ENCODE measurements at places on chromosomes 5 and 9.

- DNase-seq = no peak
Measured at GRCh38 chr9:127136880-127137639, 14.6 kb upstream of the ANGPTL2 start.

DNA sequence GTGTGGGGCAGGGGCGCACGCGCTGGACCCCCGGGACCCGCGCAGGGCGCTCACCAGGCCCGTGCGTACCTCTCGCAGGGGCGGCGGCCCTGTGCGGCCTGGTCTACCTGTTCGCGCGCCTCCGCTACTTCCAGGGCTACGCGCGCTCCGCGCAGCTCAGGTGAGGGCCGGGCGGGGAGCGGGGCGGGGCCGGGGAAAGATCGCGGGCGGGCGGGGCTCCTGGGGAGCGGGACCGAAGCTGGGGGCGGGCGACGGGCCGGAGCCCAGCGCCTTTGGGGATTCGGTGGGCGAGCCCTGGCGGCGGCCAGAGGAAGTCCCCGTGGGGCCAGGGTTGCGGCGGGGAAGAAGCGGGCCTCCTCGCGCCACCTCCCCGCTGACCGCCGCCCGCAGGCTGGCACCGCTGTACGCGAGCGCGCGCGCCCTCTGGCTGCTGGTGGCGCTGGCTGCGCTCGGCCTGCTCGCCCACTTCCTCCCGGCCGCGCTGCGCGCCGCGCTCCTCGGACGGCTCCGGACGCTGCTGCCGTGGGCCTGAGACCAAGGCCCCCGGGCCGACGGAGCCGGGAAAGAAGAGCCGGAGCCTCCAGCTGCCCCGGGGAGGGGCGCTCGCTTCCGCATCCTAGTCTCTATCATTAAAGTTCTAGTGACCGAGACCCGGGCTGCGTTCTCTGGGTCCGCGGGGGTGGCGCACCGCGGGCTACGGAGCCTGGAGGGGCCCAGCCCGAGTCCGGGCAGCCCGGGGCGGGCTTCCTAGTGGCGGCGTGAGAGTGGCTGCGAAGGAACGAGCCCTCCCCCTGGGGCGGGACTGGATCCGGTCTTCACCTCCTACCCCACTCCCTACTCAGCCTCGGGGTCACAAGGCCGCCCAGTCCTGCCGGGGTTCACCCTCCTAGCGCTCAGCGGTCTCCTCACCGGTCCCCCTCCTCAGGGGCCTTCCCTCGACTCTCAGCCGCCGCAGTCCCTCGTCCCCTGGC, 2.4 kb downstream of the LTC4S start:
- peak; percentile 71 for DNase-seq

DNA sequence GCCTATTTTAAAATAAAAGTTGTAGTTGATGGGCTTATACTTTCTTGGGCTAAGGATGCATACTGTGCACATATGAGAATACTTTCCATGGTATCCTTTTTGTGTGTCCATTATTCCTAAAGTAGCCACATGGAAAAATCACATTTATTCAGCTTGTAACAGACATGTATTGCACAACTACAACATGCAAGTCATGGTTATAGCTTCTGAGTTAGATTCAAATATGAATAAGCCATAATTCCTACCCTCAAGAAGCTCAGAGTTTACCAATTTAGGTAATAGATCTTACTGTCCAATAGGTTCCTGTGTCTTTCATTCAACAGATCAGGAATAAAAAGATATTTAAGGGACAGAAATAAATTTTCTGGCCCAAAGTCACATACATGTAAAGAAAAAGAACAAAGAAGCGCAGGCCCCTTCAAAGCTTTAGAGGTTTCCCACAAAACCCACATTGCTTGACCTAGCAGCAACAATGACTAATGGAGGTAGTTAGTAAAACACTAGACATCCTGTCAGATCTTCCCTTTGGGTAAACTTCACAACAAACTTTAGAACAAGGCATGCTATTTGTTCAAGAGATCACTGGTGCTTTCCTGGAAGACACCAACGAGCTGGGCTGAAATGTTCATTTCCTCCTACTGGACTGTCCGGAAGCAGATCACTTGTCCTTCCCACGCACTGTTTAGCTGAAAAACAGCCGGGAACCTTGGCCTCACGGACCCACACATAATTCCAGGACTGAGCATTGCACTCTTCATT, 78.4 kb upstream of the ITGA1 start:
- DNase-seq = no peak

DNA sequence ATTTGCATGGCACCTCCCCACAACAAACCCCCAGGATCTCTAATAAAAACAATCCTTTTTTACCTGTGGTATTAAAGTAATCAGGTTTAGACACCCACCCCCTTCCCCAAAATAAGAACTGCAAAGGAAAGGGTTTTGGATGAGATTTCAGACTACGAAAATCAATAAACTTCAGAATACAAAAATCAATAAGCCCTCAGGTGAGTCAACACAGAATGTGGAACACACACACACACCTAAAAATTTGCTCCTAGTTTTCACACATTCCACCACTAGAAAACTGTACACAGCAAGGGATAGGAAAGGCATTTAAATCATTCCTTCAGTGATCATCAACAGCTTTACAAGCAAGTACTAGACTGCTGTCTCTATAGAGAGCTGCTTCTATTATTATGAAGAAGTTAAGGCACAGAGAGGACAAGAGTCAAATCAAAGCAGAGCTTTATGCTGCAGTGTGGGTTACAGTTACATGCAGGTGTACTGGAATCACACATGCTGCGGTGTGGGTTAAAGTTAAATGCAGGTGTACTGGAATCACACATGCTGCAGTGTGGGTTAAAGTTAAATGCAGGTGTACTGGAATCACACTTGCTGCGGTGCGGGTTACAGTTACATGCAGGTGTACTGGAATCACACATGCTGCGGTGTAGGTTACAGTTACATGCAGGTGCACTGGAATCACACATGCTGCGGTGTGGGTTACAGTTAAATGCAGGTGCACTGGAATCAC, 36.3 kb downstream of the PFDN1 start:
- DNase-seq = no peak

GRCh38 chr9:104993291-104993963, 65.5 kb upstream of the ABCA1 start:
- no peak for DNase-seq

DNA sequence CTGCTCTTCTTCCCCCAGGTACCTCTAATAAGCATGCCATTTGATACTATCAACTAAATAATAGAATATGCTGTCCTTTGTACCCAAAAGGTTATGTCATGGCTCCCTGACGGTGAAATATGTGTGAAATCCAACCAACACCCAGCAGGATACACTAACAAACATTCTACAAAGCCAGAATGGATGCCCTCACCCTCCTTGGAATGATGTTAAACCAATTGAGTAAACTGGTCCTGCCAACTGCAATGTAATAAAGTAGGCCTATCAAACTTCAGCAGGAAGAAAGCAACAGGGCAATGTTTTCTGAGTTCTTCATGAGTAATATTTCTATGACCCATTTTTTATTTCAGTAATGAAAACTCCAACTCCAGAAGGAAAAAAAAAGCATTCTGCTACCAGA, 24.9 kb downstream of the RGMB start:
- DNase-seq = no peak

DNA sequence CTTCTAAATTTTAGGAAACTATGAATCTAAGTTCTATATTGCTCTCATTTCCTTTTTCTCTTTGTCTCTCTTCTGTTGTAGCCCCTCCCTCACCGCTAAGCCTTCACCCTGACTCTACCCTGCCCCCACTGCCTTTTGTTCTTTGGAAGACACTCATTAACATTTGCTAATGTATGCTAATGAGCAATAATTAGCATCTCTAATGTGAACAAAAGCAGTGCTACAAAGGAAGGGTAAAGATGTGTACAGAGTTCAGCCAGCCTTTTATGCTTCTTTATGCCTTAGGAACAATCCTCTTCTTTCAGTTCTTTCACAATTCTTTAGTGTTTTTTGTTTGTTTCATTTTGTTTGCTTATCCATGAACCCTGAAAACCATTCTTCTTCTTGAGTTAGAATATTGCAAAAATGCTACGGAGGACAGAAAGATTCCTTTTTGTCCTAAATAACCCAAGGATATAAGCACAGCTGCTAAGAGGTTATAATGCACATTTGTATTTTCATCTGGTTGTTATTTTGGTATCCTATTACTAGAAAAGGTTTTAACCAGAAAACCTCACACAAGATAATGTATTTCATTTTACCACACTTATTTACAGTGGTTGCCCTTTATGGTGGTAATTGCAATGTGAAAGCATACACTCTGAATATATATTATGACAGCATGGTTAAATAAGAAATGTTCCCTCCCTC, 159.3 kb downstream of the TMC1 start:
- no peak for DNase-seq

DNA sequence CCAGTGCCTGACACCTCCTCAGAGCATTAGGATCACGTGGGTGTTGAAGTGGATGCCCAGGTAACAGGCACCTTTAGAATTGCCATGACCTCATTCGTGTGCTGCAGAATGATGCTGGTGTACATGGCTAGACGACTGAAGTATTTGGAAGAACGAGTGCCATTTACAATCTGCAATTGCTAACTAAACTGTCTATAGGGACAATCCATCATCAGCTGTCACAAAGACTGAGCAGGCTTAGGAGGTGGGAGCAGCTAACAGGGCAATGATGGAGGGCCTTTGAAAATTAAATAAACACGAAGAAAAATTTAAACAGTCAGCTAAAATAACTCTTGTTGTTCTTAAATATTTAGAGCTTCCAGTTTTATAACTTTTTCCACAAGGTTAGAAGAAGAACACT, 375.8 kb downstream of the GADD45G start:
- no peak for DNase-seq

GRCh38 chr9:107487521-107488374, 1.8 kb downstream of the KLF4 start:
- DNase-seq = peak; percentile 40

DNA sequence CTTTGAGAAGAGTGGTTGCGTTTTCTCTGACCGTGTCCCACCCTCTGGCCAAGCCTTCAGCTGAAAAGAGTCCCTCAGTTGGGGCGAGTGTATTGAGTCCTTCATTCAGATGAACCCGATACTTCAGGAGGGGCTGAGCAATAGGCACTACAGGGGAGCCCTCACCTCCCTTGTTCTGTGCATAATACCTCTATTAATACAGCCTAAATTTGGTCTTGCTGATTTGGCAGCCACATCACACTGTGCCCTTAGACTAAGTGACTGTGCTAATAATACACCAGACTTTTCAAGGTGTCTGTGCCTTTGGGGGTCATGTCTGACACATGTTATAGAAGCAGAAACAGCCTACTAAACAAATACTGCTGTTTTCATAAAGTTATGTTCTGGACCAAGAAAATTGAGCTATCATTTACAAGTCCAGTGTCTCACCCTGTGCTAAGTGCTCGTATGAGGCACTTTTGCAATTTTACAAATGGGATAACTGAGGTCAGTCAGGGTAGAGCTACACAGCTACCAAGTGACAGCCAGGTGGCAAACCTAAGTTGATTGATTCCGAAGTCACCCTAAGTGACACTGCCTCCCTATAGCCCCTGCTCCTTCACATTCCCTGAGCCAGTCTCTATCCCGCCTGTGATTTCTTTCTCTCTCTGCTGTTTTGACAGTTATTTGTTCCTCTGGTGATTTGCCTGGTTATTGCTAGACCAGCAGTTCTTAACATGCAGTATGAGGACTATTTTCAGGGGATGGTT, 56.0 kb downstream of the RAD23B start:
- DNase-seq = no peak

DNA sequence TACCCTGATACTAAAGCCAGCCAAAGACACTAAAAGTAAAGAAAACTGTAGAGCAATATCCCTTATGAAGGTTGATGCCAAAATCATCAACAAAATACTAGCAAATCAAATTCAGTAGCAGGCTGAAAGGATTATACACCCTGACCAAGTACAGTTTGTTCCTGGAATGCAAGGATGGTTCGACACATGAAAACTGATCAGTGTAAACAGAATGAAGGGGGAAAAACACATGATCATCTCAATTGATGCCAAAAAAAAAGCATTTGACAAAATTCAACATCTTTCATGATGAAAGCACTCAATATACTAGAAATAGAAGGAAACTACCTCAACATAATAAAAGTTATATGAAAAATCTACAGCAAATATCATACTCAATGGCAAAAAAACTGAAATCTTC, 43.5 kb upstream of the LRRC14B start:
- DNase-seq = no peak

DNA sequence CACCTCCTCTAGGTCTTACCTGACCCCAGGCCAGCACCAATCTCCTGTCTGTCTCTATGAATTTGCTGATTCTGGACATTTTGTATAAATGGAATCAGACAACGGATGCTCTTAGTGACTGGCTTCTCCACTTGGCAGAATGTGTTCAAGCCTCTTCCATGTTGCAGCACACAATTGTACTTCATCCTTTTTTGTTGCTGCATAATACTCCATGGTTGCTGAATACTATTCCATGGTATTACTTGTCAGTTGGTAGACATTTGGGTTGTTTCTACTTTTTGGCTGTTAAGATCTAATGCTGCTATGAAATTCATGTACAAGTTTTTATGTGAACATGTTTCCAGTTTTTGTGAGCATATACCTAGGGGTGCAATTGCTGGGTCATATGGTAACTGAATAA, 34.3 kb upstream of the FCN1 start:
- DNase-seq = no peak

DNA sequence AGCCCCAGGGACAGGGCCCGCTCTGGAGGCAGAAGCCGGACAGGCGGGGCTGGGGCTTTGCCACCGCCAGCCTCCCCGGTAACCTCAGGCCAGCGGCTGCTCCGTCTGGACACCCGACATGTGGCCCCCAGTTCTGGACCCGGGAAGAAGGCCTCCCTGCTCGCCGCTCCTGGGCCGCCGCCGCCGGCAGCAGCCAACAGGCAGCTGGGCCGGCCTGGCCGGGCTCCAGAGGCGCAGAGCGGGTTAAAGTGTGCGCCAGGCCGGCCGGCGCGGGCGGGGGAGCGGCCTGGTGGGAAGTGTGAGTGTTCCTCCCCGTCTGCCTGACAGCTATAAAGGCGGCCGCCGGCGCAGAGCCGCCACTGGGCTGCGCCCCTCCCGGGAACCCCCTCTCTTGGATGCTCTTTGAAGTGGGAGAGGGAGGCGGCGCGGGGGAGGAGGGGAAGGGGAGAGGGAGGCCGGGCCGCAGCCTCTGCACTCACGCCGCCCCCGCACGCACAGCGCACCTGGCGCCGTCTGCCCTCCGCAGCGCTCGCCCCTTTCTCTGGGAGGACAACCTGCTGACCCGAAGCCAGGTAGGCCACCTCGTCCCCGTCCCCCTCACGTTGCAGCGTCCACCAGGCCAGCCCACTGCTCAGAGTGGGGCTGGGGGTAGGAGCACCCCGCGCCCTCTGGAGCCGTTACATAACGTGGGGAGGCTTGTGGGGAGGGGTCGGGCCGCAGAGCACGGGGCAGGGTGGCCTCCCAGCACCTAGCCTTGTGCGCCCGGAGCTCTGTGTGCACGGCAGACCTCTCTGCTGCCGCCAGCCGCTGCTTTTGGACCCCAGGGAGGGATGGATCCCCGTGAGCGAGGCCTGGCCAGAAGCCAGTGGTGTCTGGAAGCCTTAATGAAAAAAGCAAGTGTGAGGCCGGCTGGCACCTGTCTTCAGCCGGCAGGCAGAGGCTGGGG, at the start of gene ADAMTSL2:
Gene ADAMTSL2, plus strand, starts transcription at position 359 of the 946 bp plus-strand sequence. CDS start 2,009 bp downstream, outside the sequence.
- peak; percentile 36 for DNase-seq

GRCh38 chr9:3879726-3880505, 354.1 kb upstream of the RFX3 start:
- no peak for DNase-seq

GRCh38 chr9:110620726-110621125, 41.2 kb upstream of the SVEP1 start:
- no peak for DNase-seq
